Lower lobe of right lung (tissue), 2 donors: ENCODE measurements at places on chromosomes 4 and X. TPM values are rescaled to one million over a fixed set of nuclear protein-coding genes. Genes with fewer than 3 reads are reported as not detected.

The C4orf50 gene
- total RNA-seq, result 0.09 TPM

The MAGEB2 gene
- total RNA-seq, result not detected

The MTTP gene
- total RNA-seq, result 0.15 TPM

The DIPK2B gene
- 14.4 TPM for total RNA-seq

The SULT1E1 gene
- total RNA-seq, result 1.0 TPM

The CT47B1 gene
- not detected for total RNA-seq
